ENCODE measurements at places on chromosomes 3 and 15.

GRCh38 chr15:25366058-25366457 is 72.8 kb downstream of the UBE3A start:
- DNase-seq = no peak

DNA sequence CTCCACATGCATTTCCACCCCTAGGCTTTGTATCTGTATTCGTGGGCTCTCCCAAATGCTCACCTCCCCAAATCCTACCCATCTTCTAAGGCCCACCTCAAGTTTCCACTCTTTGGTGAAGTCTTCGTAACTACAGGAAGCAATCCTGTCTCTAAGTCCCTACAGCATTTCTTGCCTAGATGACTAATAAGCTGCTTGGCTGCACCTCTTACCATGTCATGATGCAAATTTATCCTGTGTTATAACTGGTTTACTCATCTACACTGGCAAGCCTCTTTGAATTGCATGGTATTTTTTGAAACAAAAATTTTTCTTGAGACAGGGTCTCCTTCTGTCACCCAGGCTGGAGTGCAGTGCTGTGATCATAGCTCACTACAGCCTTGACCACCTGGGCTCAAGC is 73.3 kb downstream of the SETMAR start:
- no peak for DNase-seq

- DNase-seq = no peak
Measured at GRCh38 chr15:98614681-98615080, 33.7 kb upstream of the IGF1R start.

GRCh38 chr15:80841541-80841940 is 62.4 kb downstream of the CEMIP start:
- no peak for DNase-seq

DNA sequence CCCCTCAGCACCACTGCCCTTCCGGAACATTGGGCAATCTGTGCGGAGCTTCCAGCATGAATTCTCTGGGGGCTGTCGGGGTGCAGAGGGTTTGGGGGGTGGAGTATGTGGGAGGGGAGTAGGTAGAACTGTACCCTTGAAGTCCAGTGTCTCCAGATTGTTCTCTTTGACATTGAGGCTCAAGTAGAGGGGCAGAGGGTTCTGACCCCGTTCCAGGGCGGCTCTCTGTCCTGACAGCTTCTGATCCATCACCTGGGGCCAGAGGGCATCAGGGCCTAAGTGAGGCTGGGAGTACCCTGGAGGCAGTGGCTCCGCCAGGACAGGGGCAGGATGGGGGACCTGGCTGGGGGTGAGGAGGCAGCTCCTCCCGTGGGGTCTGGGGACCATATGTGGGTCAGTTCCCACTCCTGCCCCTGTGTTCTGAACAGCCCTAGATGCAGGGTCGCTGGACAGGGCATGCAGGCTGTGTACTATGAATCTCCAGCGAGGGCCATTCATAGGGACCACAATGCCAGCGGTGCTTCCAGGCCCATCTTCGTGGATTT is 22.1 kb downstream of the PLA2G4D start:
- DNase-seq = no peak

DNA sequence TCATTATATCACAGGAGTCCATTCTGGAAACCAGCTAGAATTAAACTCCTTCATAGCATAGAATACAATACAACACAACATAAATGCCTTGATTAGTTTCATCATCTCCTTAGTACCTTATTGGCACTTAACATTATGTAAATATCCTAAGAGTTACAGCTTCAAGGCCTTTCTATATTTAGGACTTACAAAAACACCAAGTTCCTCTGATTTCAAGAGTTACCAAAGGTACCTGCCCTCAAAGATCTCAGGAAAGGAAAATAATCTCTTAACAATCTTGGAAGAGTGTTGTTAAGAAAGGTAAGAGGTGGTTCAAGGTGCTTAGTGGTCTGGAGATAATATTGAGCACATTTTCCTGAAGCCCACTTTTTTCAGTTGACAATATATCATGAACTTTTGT is 477.7 kb downstream of the IGSF11 start:
- DNase-seq = no peak

DNA sequence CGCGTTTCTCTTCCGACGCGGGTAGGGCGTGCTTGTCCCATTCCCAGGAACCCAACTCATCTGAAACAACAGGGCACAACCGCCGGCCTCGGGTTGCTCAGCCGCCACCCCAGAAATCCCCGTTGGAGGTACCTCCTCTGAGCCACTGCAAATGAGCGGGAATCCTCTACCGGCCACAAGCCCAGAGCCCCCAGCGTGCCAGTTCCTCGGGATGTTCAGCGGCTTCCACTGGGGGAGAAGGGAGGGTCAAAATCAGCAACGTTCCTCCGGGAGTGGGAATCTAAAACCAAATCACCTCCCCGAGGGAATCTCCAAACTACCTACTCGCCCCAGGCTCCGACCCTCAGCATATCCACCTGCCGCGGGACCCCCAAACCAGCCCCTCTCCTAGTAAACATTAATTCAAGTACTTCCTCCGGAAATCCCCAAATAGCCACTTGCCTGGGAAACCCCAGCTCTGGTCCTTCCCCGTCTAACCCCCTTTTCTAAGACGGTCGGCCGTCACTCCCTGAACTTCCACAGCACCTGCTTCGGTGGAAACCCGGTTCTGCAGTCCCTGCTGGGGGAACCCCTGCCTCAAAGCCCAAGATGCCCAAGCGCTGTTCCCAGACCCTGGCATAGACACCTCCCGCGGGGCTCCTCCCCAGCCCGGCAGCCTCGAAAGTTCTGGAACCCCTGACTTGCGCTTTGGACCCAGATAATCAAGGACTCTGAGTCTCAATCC is 887 bp downstream of the OXTR start:
- DNase-seq = no peak

- DNase-seq = no peak
Measured at GRCh38 chr3:37204314-37204713, 29.9 kb upstream of the LRRFIP2 start.
